ENCODE measurements at places on chromosomes 11 and 22.
A peak's percentile ranks its signal among the peaks of the same experiment; 100 is the strongest.

- DNase-seq = no peak
Observed at GRCh38 chr11:13926981-13927380, 35.5 kb upstream of the SPON1 start.

DNA sequence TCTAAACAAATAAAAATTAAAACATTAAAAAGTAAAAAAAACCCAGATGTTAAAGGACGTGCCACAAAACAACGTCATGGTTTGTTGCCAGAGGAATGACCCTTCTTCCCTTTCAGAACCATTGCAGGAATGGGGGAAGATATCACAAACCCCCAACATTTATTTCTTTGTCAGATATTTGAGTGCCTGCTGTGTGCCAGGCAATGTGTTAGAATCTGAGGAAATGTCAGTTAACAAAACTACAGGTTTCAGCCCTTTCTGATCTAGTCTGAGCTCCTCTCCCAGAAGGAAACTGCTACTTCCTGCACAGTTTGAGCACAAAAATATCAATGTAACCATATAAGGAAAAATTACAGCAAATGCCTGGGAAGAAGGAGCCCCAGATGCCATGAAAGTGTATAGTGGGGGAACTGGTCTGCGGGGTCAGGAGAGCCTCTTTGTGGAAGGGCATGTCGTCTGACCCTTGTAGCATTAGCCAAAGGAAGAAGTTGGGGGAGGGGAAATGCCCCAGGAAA lies 7.1 kb upstream of the NHERF4 start:
- DNase-seq = no peak

DNA sequence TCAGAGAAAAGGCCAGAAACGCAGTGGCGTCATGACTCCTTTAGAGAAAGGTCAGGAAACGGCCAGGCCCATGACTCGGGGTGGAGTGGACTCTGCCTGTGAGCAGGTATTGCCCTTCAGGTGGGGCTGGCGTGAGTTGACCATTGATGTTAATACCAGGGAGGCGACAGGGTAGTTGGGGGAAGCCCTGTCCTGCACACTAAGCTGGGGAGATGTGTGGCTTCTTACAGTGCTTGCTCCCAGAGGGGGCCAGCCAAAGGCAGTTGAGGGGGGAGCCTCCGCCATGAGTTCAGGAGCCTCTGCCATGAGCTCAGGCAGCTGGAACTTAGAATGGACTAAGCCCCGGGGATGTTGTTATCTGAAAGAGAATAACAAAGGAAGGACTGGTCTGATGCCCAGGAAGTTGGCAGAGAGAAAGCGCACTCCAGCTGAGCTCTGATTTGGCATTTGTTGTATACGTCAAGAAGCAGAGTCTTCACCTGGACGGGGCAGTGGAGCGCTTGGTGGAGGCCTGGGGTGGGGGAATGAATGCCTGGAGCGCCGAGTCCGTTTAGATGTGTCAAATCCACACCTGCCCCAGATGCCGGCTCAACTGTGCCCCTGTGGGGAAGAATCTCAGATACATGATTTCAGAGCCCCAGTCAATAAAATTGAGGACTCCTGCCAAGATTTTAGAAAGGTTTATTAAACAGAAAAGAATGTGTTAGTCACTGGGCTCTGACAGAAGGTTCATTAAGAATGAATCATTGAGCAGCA lies 222.5 kb downstream of the TBC1D22A start:
- DNase-seq = no peak

DNA sequence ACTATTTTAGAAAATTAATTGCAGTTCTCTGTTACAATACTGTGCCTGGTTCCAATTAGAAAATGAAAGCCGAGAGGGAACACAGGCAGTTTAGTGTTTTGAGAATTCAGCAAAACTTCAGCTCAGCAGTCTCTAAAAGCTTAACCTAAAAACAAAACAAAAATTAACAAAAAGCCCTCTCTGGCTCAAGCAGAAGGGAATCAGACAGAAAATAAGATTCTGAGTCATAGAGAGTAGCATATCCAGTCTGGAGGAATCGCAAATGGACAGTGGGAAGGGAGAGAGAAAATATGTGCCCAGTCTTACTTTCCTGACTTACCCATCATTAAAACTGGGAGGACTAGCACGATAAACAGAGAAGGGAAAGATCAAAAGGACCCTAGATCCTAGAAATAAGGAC lies 38.1 kb upstream of the CHRM4 start:
- no peak for DNase-seq

GRCh38 chr11:65856689-65857499 lies 1.1 kb downstream of the CFL1 start:
- DNase-seq = peak; percentile 78

DNA sequence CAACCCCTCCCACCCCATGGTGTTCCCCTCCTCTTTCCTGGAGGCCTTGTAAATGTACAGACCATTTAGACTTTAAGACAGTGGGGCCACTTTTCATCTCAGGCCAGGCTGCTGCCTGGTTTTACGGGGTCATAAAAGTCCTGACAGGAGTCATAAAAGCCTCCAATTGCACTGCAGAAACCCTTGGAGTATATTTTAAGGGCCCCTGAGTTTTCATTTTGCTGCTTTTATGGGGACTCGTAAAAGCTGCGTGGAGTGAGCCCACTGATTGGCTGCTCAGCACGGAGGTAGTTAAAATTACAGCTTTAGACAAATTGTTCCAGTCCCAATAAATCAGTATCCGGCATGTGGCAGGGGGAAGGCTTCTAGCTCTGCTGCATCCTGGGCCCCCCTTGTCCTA lies 627.6 kb downstream of the NTM start:
- DNase-seq = no peak

GRCh38 chr22:25447067-25447685 lies 117.3 kb upstream of the GRK3 start:
- DNase-seq = no peak

- no peak for DNase-seq
Observed at GRCh38 chr11:10409207-10409661, 45.8 kb upstream of the AMPD3 start.

GRCh38 chr11:877565-877964 lies 33.0 kb downstream of the CHID1 start:
- peak; percentile 2 for DNase-seq

DNA sequence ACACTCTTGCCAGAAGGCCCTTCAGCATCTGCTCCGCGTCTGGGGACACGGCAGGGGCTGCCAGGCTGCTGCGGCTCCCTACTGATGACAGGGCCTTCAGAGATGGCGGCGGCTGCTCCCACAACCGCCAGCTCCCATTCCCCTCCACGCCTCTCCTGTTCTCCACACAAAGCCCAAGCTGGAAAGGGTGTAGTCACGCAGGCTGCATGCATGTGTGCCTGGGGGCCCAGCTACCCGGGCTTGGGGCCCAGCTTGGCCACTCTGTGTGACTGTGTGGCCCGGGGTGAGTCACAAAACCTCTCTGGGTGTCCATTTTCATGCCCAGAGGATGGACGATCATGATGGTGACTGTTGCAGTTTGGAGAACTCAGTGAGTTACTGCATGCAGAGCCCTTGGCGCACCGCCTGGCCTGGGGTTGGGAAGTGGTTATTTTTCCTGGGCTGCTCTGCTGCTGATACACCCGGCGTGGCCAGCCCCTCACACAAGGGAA lies 31.7 kb upstream of the PARVB start:
- DNase-seq = no peak

DNA sequence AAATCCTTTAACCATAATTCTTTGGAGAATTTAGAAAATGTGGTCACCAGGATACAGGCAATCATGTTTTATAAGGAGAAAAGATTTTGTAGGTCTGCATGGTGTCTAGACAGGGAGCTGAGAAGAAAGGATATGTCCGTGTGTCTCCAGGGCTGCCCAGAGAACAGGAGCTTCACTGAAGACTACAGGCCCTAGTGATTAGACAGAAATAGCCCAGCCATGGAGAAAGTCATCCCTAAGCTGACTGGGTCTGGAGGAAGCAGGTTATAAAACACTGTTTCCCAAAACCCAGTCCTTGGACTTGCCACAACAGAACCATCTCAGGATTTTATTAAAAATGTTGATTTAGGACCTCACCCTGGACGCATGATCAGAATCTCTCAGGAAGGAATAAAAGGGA lies 84.4 kb downstream of the GALNT18 start:
- no peak for DNase-seq
